ENCODE measurements at places on chromosomes 5 and 9.

DNA sequence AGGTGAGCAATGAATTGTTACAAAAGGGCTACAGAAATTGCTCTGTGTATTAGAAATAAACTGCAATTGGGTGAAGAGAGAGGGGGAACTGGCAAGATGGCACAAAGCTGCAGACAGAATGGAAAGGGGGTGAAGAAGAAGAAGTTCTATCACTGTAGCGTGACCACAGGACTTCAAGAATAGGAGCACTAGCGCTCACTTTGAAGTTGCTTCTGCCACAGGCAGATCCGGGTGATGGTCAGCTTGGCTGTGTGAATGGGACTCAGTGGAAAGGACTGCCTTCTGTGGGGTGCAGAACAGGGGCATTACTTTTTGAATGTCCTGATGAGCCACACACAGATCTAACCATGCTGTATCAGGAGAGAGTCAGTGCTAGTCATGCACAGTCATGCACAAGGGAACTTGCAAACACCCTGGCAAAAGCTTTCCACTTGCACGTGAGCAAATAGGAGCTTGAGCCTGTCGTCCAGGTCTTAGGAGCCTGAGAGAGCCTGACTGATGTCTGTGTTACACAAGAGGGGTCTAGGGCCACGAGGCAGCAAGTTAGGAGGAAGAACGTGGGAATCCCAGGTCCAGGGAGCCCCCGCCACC lies 16.3 kb downstream of the IL5 start:
- H3K36me3 ChIP-seq = no peaks in the 10 kb centered on the region
- no peak for DNase-seq
- peaks cover 47% of the 10 kb centered on the region for H3K4me1 ChIP-seq
- H3K4me3 ChIP-seq = no peak overlapping the region
- no peaks in the 10 kb centered on the region for H3K27me3 ChIP-seq

DNA sequence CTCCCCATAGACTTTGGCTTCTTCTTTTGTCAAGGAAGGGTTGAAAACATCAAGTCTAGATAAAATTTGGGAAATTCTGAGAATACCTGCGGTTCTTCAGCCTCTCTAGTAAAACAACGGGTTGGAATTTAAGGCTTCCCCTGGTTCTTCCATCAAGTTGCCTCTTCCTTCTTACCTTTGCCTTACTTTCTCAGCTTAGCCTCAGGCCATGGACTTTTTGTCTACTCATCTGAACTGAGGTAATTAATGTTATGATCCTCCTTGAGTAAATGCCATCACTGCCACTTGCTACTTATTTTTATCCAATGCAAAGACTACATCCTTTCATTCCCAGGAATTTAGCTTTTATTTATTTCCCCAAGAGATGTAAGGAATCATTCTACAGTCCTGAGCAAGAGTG lies 184.4 kb downstream of the MPDZ start:
- DNase-seq = no peak
- H3K27me3 ChIP-seq = no peaks in the 10 kb centered on the region
- no peak overlapping the region for H3K27ac ChIP-seq

GRCh38 chr5:57774439-57774838 lies 291.8 kb upstream of the ACTBL2 start:
- H3K4me3 ChIP-seq = no peak overlapping the region
- no peak overlapping the region for H3K27ac ChIP-seq
- DNase-seq = no peak
- peaks cover 3% of the 10 kb centered on the region for H3K27me3 ChIP-seq

DNA sequence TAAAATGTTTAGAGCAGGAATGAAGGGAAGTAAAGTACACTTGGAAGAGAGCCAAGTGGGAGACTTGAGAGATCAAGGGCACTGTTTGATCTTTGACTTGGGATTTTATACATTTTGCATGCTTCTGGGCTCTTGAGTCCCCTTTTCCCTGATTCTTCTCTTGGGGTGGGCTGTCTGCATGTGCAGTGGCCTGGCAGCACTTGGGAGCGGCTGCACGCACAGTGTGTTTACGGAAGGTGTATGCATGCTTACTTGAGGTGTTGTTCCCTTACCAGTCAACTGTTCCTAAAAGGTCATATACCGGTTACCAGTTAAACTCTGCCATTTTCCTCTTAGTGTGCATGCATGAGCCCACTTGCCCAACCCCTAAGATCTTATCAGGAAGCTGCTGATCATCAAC lies 377.7 kb downstream of the CYLC2 start:
- no peaks in the 10 kb centered on the region for H3K36me3 ChIP-seq
- no peak overlapping the region for H3K27ac ChIP-seq
- no peak for DNase-seq
- no peak overlapping the region for H3K4me3 ChIP-seq

DNA sequence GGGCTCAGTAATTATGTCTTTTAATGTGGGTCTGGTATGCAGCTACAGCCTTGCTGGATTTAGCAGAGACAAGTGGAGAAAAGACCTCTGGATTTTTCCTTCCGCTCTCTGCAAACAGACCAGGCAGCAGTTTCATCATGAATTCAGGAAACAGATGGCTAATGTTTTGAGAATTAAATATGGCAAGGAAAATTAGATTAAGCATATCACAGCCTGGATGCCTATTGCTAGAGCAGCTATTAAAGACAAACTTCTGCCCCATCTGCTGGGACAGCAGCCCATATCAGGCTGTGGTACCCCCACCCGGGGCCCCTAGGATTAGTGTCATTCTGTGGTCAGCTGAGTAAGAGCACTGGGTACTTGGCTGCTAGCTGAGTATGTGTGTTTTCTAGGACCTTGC lies 6.2 kb downstream of the SKP2 start:
- DNase-seq = no peak
- H3K36me3 ChIP-seq = peaks cover 70% of the 10 kb centered on the region
- no peak overlapping the region for H3K4me3 ChIP-seq
- H3K27me3 ChIP-seq = no peaks in the 10 kb centered on the region

All from activated CD8-positive, alpha-beta T cell treated with anti-CD3 and anti-CD28 coated beads, Interleukin-2, amount 10 ng/mL, durations not matched to agents 7 days and 5 days (primary cell).